IPS DF 6.9 (cell line): ENCODE measurements at places on chromosomes 2 and 18.

- H3K27me3 ChIP-seq, result no peaks in the 10 kb centered on the region
- no peaks in the 10 kb centered on the region for H3K4me1 ChIP-seq
Measured at GRCh38 chr2:13770279-13770678, 862.2 kb upstream of the LRATD1 start.

- H3K4me1 ChIP-seq, result no peaks in the 10 kb centered on the region
- H3K36me3 ChIP-seq, result peaks cover 5% of the 10 kb centered on the region; the same call in 1 of the 2 replicates
- H3K27me3 ChIP-seq, result no peaks in the 10 kb centered on the region
Measured at GRCh38 chr18:24121625-24122024, 17.2 kb upstream of the CABYR start.

- H3K4me3 ChIP-seq, result no peak overlapping the region
- no peak overlapping the region for H3K27ac ChIP-seq
Measured at GRCh38 chr2:26011609-26011989, 22.3 kb upstream of the RAB10 start.

- no peak overlapping the region for H3K4me3 ChIP-seq
- DNase-seq, result no peak
- H3K4me1 ChIP-seq, result no peaks in the 10 kb centered on the region; the same call in 1 of the 2 replicates
- no peaks in the 10 kb centered on the region for H3K27me3 ChIP-seq
Measured at GRCh38 chr18:34039201-34039600, 185.5 kb downstream of the NOL4 start.

DNA sequence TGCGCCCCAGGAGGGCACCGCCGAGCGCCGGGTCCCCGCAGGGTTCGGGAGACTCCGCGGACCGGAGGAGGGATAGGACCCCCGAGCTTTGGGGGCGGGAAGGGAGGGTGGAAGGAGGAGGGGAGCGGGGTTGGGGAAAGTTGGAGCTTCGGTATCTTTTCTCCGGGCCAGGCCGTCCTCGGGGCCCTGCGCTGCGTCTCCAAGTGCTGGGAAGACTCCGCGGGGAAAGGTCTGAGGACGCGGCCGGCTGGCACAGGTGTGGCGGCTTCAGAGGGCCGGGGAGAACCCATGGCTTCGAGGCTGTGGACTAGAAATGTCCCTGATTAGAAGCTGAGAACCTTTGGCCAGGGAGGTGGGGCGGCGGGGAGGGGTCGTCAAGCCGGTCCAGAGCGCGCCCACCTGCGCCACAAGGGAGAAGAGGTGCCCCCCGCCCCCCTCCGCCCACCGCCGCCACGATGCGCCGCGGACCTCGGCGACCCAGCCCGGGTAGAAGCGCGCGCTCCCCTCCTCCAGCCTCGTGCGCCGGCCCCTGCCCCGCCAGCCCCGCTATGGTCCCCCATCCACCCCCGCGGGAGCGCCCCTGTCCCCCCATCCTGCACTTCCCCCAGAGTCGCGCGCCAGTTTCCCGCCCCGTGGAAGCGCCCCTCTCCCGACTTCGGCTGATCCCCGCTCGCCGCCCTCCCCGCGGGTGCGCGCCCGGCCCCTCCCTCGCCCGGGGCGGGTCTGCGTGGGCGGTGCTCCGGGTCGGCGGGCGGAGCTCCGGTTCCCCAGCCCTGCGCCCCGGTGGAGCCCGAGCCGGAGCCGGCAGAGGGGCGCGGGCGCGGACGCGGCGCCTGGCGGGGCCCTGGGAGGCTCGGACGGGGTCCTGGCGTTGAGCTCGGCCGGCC is at the start of gene SNTG2:
TSS of gene SNTG2 (plus strand) at position 770 of the 887 bp plus-strand sequence. CDS start 148 bp downstream, outside the sequence.
- no peaks in the 10 kb centered on the region for H3K36me3 ChIP-seq
- H3K4me3 ChIP-seq, result peak within 1 kb of the TSS; percentile 71
- no peak for DNase-seq
- H3K27ac ChIP-seq, result no peak within 1 kb of the TSS
- no peaks in the 10 kb centered on the region for H3K27me3 ChIP-seq
- H3K4me1 ChIP-seq, result peaks cover 8% of the 10 kb centered on the region

- no peak overlapping the region for H3K4me3 ChIP-seq
- no peak overlapping the region for H3K27ac ChIP-seq
Measured at GRCh38 chr2:204796581-204796980, 251.3 kb downstream of the PARD3B start.
